ENCODE measurements at places on chromosomes 7 and 10. TPM values are rescaled to one million over a fixed set of nuclear protein-coding genes. Genes with fewer than 3 reads are reported as not detected.

DNA sequence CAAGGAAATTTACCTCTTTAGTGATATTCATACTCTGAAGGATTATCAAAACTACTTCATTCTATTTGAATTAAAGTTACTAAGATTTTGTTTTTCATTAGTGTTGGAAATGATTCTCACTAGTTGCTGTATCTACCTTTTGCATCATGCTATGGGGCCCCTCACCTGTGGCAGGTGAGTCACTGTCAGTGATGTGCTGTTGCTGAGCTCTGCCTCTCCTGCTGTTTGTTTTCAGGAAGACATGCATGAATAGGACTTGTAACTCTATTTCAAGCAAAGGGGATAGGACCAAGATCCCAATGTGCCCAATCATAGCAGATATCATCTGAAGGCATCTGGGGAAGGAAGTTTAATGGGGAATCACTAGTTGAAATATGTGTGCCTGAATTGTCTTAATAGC, 57.4 kb upstream of the AGR3 start:
- H3K4me1 ChIP-seq = no peaks in the 10 kb centered on the region
- H3K4me3 ChIP-seq = no peak overlapping the region
- DNase-seq = no peak
- no peak overlapping the region for H3K27ac ChIP-seq

Gene TET1
- 6.9 TPM for total RNA-seq

Gene PAX4
- not detected for total RNA-seq

Gene CFAP70
- total RNA-seq = 10.4 TPM

GRCh38 chr7:37643876-37644275, 39.7 kb upstream of the GPR141 start:
- no peak for DNase-seq
- H3K36me3 ChIP-seq = no peaks in the 10 kb centered on the region
- no peak overlapping the region for H3K4me3 ChIP-seq

Gene KCNMA1
- total RNA-seq = 37.8 TPM

GRCh38 chr10:44763331-44763730, 147.8 kb upstream of the TMEM72 start:
- no peak overlapping the region for H3K27ac ChIP-seq
- DNase-seq = no peak
- no peaks in the 10 kb centered on the region for H3K36me3 ChIP-seq
- H3K27me3 ChIP-seq = no peaks in the 10 kb centered on the region
- H3K4me1 ChIP-seq = no peaks in the 10 kb centered on the region
- H3K4me3 ChIP-seq = no peak overlapping the region

- no peak for DNase-seq
- no peaks in the 10 kb centered on the region for H3K27me3 ChIP-seq
- no peaks in the 10 kb centered on the region for H3K36me3 ChIP-seq
- H3K4me3 ChIP-seq = no peak overlapping the region
These were observed 77.0 kb upstream of the GSDME start for GRCh38 chr7:24834128-24834798.

Gene TEX36
- not detected for total RNA-seq

GRCh38 chr7:8134089-8134733, 127.8 kb downstream of the ICA1 start:
- H3K4me1 ChIP-seq = no peaks in the 10 kb centered on the region
- no peak overlapping the region for H3K4me3 ChIP-seq
- no peaks in the 10 kb centered on the region for H3K27me3 ChIP-seq

DNA sequence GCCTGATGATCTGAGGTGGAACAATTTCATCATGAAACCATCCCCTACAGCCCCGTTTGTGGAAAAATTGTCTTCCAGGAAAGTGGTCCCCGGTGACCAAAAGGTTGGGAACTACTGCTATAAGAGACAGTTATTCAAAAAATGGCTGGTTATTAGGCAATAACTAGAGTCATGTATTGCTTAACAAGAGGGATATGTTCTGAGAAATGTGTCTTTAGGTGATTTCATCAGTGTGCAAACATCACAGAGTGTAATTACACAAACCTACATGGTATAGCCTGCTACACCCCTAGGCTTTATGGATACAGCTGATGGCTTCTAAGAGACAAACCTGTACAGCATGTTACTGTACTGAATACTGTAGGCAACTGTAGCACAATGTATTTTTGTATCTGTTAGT, 71.3 kb upstream of the CSTF2T start:
- no peaks in the 10 kb centered on the region for H3K4me1 ChIP-seq
- no peak overlapping the region for H3K4me3 ChIP-seq
- no peaks in the 10 kb centered on the region for H3K36me3 ChIP-seq
- no peak overlapping the region for H3K27ac ChIP-seq
- H3K27me3 ChIP-seq = no peaks in the 10 kb centered on the region
- DNase-seq = no peak

- no peaks in the 10 kb centered on the region for H3K27me3 ChIP-seq
- no peak for DNase-seq
- H3K4me1 ChIP-seq = no peaks in the 10 kb centered on the region
- H3K4me3 ChIP-seq = no peak overlapping the region
These were observed 38.4 kb downstream of the ANK3 start for GRCh38 chr10:60351191-60351853.

Gene TSPAN33
- total RNA-seq = 11.4 TPM

- H3K27me3 ChIP-seq = no peaks in the 10 kb centered on the region
- H3K36me3 ChIP-seq = no peaks in the 10 kb centered on the region
- no peaks in the 10 kb centered on the region for H3K4me1 ChIP-seq
- DNase-seq = no peak
- H3K27ac ChIP-seq = no peak overlapping the region
These were observed 39.7 kb downstream of the SP8 start for GRCh38 chr7:20747001-20747400.

Gene STAM
- total RNA-seq = 19.0 TPM

DNA sequence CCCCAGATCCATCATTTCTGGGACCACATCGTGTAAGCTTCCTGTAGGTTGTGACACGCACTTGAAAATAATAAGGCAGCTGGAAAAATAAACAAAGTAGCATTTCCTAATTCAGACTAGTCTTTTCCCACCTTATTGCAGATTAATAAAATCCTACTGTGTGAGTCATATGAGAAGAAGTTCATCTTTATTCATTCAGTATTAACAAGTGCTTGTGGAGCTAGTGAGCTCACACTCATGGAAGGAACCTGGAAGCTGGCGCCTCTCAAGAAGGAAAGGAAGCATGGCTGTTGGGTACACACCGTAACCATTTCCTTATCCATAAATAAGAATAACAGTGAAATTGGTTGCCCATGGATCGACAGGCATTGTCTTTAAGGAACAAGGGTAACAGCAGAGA, 152.6 kb upstream of the PFKP start:
- DNase-seq = no peak
- no peak overlapping the region for H3K27ac ChIP-seq
- H3K27me3 ChIP-seq = peaks cover 16% of the 10 kb centered on the region

Gene C10orf67
- total RNA-seq = not detected

DNA sequence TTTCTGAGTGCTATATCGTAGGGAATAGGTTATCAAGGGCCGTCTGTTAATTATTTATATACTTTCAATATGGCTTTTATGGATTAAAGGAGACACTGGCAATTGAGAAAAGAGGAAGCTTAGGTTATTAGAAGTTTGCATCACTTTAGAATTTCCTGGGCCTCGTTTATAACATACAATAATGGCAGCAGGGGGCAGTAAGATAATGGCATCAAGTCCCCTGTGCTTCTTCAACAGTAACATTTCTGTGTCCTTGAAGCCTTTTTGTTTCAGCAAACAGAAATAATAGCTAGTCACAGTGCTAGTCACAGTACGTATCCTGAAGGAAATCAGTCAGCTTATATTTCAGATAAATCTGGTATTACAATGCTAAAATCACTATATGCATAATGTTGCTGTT, 41.9 kb downstream of the SPAM1 start:
- no peaks in the 10 kb centered on the region for H3K36me3 ChIP-seq
- H3K4me1 ChIP-seq = no peaks in the 10 kb centered on the region
- H3K27me3 ChIP-seq = no peaks in the 10 kb centered on the region
- no peak overlapping the region for H3K27ac ChIP-seq
- DNase-seq = no peak

DNA sequence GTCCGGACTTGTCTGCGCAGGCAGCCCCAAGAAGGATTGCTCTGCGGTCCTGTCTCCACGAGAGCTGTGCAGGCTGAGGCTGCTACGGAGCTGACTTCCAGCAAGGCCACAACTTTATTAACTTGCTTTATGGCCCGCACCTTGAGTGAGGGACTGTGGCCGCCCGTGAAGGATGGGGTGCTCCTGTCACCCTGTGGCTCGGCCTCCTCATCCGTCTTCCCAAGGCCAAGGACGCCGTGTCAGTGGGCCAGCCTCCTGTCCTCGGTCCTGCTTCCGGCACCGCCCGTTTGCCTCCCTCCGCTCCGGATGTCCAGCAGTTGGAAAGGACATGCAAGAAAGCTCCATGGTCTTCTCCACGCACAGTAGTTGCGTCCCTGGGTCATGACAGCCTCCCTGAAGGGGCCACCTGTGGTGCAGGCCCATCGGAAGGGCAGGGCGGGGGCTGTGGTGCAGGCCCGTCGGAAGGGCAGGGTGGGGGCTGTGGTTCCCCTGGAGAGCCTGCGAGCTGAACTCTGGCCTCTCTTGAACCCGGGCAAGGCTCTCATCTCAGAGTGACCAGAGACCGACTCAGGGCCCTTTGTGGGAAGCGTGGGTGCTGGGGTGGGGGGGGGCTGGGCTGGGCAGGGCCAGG, 87.1 kb downstream of the NKX6-2 start:
- no peak overlapping the region for H3K4me3 ChIP-seq
- DNase-seq = no peak
- H3K27ac ChIP-seq = no peak overlapping the region
- H3K4me1 ChIP-seq = no peaks in the 10 kb centered on the region

- H3K36me3 ChIP-seq = peaks cover 6% of the 10 kb centered on the region
- no peaks in the 10 kb centered on the region for H3K4me1 ChIP-seq
- H3K4me3 ChIP-seq = no peak overlapping the region
- peak overlapping the region; percentile 50 for H3K27ac ChIP-seq
- no peak for DNase-seq
- no peaks in the 10 kb centered on the region for H3K27me3 ChIP-seq
These were observed 141.6 kb downstream of the HIBADH start for GRCh38 chr7:27520815-27521790.

- H3K36me3 ChIP-seq = no peaks in the 10 kb centered on the region
- H3K4me1 ChIP-seq = no peaks in the 10 kb centered on the region
These were observed 265.0 kb upstream of the TCERG1L start for GRCh38 chr10:131576341-131577177.

Gene NEUROD6
- not detected for total RNA-seq

Gene ACTL6B
- not detected for total RNA-seq

DNA sequence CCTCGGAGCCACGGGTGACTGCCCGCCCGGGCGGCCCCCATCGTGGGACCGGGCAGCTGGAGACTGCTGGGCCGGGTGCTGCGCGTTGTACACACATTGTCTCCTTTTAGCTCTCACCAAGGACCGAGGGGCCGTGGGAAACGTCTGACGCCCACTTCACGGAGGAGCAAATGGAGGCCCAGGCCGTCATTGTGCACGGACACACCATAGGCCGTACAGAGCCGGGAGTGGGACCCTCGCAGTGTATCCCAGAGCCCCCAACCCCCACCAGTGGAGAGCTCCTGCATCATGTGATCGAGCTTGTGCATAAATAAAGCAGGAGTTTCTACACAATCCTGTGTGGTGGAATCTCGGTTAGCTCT, 722 bp downstream of the DENND10 start:
- H3K4me3 ChIP-seq = peak overlapping the region; percentile 92
- H3K4me1 ChIP-seq = peaks cover 4% of the 10 kb centered on the region
- DNase-seq = no peak
- no peaks in the 10 kb centered on the region for H3K36me3 ChIP-seq
- H3K27me3 ChIP-seq = no peaks in the 10 kb centered on the region

Gene RPEL1
- not detected for total RNA-seq

All from breast epithelium (tissue), 4 donors.